NCI-H2171 (cell line): ENCODE measurements at places on chromosomes 6 and 20.
A peak's percentile ranks its signal among the peaks of the same experiment; 100 is the strongest.

DNA sequence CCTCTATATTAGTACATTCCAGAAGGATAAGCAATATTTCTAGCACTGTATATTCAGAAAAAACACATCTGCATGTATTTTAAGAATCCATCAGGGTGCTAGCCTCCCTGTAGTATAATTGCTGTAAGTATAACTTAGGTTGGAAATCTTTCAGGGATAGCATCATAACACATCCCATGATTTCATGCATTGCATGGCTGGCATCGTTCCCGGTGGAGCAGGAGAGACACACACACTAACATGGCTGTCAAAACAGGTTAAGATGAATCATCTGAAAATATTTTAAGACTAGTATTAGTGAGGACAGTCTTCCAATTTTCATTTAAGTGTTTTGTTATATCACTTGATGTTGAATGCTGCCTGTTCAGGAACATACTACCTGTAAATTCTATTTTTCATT is 32.1 kb upstream of the CENPW start:
- DNase-seq: peak; percentile 9

- DNase-seq: no peak
These were observed 10.5 kb downstream of the NT5E start for GRCh38 chr6:85460154-85460920.

DNA sequence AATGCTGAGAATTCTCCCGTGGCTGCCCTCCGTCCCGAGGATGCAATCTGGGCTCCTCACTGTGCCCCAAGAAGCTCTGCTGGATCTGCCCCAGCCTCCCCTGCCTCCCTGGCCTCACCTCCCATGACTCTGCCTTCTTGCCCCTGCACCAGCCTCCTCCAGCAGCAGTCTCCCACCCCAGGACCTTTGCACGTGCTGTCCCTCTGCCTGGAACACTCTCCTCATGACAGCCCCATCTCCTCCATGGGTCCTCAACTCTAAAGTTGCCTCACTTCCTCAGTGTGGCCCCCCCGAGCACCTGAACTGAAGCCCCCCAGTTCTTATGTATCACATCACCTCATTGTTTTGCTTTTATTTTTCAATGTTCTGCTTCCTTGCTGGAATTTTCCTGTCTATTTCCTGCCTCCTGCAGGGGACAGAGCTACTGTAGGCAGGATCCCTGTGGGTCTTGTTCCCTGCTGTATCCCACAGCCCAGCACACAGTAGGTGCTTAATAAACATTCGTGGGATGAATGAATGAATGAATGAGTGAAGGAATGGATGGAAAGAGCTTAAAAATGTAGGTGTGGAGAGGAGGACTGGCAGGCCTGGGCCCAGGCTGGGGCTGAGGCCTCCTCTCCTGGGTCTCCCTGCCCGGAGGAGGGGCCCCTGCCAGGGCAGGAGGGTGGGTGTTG is 42.2 kb downstream of the CEBPB start:
- no peak for DNase-seq

DNA sequence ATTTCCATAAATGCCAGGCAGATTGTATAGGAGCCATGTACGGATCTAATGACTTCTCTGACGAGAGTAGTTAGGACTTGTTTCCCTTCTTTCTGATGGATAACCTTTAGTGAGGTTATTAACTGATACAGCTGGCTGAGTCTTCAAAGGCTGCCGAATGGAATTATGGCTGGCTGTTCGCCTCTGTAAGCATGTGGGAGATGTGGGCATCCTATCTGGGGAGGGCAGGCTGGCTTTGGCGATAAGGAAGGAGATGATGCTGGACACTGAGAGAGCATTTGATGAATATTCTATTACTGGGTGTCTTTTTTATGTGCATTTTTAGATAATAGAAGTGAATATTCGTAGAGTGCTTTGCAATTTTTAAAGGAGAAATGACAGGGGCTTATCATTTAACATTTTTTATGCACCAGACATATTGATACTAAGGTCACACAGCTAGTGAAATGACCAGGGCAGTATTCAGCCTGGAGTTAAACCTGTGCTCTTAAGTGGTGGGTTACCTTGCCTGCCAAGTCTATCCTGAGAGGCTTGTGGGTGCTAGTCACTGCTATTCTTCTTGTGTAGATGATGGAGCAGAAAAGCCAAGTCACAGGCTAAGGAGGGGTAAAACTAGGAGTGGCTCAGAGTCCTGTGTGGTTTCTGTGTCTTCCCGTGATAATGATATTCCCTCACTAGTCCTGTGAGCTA is 3.1 kb downstream of the PBOV1 start:
- no peak for DNase-seq

GRCh38 chr6:79946272-79947190 is 822 bp downstream of the ELOVL4 start:
- DNase-seq: peak; percentile 46

DNA sequence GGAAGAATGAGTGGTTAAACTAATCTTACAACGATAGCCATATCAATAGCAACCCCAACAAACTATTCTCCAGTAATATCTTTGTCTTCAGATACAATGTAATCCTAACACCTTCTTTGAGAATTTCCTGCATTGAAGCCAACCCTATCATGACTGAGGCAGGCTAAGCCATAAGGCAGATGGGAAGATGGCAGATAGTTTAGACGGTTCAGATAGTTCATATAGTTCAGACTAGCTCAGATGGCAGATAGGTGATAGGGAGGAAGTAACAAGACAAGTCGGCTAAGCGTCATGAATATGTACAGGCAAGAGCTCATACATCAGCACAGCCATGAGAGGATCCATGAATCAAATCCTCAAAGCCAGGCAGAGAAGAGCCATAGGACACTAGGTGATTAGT is 39.1 kb upstream of the BEND6 start:
- DNase-seq: no peak

DNA sequence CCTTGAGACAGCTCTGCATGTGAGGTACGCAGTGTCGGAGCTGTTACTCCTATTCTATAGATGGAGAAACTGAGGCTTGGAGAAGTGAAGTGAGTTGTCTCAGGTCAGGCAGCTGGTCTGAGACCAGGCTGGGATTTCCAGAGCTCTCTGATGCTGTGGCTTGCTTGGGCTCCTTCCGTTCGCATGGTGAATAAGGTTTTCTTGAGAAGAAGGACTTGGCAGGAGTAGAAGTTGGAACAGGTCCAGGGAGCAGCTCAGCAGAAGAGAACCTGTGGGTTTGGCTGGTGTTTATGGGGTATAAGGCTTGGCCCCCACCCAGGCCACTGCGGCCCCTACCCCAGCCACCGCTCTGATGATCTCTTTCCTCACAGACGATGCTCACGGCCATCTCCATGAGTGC is 7.4 kb downstream of the SLC12A5 start:
- DNase-seq: no peak

- DNase-seq: no peak
These were observed 10.2 kb downstream of the ADA start for GRCh38 chr20:44641325-44641724.

- no peak for DNase-seq
These were observed 61.2 kb downstream of the RSPH3 start for GRCh38 chr6:158938811-158939254.

GRCh38 chr20:1894951-1895673 is at the start of gene SIRPA:
Gene SIRPA, plus strand, starts transcription at chr20:1895407. Its CDS starts 41 bp downstream, at chr20:1895448.
- peak; percentile 61 for DNase-seq

DNA sequence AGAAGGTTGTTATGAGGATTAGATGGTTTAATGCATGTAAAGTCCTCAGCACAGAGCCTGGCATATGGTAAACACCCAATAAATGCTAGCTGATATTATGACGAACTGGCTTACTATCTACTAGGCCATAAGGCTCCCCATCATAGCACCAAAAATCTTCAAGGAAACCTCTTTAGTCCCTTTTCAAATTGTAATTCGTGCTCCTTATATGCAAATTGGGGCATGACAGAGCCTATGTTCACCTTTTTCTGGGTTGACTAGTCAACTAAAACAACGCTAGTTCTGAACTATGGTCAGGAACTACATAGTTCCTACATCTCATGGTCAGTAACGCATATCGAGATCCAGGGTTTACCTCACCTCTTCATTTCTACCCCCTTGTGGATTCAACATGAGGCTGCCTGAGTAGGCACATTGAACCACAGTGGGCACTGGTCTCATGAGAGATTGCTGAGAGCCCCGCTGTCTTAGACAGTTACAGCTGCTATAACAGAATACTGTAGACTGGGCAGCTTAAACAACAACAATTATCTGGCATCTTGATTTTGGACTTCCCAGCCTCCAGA is 97.2 kb upstream of the TNFAIP3 start:
- DNase-seq: no peak

DNA sequence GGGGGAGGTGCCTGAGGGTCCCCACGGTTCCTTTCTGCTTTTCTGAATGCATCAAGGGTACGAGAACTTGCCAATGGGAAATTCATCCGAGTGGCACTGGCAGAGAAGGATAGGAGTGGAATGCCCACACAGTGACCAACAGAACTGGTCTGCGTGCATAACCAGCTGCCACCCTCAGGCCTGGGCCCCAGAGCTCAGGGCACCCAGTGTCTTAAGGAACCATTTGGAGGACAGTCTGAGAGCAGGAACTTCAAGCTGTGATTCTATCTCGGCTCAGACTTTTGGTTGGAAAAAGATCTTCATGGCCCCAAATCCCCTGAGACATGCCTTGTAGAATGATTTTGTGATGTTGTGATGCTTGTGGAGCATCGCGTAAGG is 226.4 kb downstream of the SMOC2 start:
- no peak for DNase-seq

- DNase-seq: no peak
These were observed 12.7 kb upstream of the APMAP start for GRCh38 chr20:25005220-25005619.

- peak; percentile 74 for DNase-seq
These were observed at the start of gene NHSL1 for GRCh38 chr6:138499303-138500018. Gene NHSL1, minus strand, starts transcription at chr6:138499494. Its CDS starts 204 bp downstream, at chr6:138499290.

DNA sequence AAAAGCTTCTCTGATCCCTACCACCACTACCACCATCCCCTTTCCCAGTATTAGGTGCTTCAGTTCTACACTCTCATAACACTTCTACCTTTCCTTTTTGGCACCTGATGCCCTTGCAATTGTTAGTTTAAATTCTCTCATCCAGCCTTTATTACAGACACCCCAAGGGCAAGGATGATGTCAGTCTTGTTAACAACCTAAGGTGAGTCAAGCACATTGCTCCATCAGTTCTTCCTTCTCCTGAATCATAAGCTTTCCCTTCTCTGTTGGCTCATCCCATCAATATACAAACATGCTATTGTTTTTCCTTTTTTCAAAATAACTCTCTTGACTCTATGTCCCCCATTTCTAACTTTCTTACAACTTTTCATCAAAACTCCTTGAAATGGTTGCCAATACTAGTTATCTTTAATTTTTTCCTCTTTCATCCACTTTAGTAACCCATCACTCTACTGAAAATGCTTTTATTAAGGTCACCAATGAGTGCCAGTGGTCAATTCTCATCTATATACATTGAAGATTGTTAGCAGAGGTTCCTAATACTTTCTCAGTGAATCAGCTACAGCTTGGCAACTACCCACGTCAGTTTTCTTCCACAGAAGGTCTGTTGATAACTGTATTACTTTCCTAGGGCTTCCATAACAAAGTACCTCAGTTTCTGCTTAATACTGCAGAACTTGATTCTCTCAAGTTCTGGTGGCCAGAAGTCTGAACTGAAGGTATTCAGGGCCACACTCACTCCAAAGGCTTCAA is 97.1 kb upstream of the FLRT3 start:
- DNase-seq: no peak

- no peak for DNase-seq
These were observed 6.1 kb upstream of the ZMYND8 start for GRCh38 chr20:47362361-47363219.

GRCh38 chr6:10381830-10382208 is 33.1 kb downstream of the TFAP2A start:
- DNase-seq: no peak

DNA sequence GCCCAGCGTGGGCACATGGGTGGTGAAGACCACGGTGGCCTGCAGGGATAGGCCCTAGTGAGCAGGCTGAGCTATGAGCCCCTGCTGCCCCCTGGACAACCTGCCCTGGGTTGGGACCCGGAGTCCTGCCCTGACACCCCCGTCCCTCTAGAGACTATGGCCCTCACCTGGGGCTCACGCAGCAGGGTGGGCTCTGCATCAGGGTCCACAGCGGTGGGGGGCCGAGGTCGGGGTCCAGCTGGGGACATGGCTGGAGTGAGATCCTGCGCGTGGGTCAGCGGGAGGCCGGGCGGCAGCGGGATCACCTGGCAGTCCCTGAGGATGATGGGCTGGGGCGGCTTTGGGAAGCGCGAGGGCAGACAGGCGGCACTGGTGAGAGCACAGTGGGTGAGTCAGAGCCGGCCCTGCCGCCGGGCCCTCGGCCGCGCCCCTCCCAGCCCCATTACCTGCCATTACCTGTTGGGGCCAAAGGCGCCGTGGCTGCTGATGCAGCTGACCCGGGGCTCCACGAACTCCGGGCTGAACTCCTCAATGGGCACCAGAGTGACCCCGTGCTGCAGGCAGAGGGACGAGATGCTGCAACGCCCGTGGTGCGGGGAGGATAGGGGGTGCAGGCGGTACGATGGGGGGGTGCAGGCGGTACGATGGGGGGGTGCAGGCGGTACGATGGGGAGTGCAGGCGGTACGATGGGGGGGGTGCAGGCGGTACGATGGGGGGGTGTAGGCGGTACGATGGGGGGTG is 27.9 kb downstream of the ADRM1 start:
- DNase-seq: no peak

- no peak for DNase-seq
These were observed 116.6 kb upstream of the PROKR2 start for GRCh38 chr20:5433352-5433751.

DNA sequence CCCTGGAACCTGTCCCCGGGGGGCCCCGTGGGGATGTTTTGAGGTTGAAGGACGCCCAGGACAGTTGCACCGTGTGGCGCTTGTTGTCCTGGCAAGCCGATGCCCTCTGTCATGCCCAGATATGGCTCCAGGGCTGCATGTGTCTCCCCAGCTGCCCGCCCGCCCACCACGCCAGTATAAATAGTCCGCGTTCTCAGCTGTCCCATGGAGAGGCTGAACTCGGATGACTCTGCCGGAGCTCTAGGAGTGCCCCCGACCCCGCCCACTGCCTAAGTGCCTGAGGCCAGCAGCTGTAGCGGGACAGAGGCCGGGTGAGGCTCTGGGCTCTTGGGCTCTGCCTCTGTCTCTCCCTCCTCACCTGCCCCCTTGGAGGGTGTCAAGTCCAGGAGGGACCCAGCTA is 83.0 kb upstream of the GATA5 start:
- DNase-seq: no peak

DNA sequence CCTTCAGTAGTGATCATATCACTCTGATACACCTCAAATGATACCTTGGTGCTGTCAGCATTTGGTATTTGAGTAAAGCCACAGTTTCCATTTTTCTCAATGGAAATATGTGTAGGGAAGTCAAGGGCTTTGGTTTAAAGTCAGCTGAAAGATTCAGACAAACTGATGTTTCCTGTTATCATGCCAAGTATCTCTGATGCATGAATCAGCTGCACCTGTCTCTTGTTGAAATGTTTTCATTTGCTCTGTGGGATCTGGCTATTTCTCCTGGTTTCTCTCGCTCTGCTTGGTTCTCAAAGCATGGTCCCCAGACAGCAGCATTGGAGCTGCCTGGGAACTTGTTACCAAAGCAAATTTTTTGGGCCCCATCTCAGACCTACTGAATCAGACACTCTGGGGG is 23.5 kb downstream of the ZFP64 start:
- no peak for DNase-seq
